ENCODE measurements at places on chromosomes 16 and 17. TPM values are rescaled to one million over a fixed set of nuclear protein-coding genes. Genes with fewer than 3 reads are reported as not detected.

The HOXB4 gene
- total RNA-seq: 0.31 TPM

The C17orf50 gene
- total RNA-seq: not detected

The NPIPB9 gene
- total RNA-seq: 15.5 TPM

The SCGB1C2 gene
- not detected for total RNA-seq

The TCAP gene
- 1.0 TPM for total RNA-seq

The PARD6A gene
- 3.0 TPM for total RNA-seq

The ABCC1 gene
- 27.0 TPM for total RNA-seq

The RASD1 gene
- total RNA-seq: 1.6 TPM

The TM4SF5 gene
- not detected for total RNA-seq
